Esophagus (tissue), 2 donors: ENCODE measurements at places on chromosomes 12 and 14. TPM values are rescaled to one million over a fixed set of nuclear protein-coding genes. Genes with fewer than 3 reads are reported as not detected.

CMAS gene
- 103 TPM for polyA plus RNA-seq

RDH12 gene
- 31.2 TPM for polyA plus RNA-seq

HIGD1C gene
- not detected for polyA plus RNA-seq

ZNF740 gene
- polyA plus RNA-seq: 4.7 TPM

FAM90A1 gene
- polyA plus RNA-seq: 0.13 TPM

SERPINA3 gene
- polyA plus RNA-seq: 30.5 TPM

GNB3 gene
- 1.3 TPM for polyA plus RNA-seq

CIROP gene
- not detected for polyA plus RNA-seq

FGD6 gene
- polyA plus RNA-seq: 2.3 TPM

GPR135 gene
- 0.52 TPM for polyA plus RNA-seq

DNAL1 gene
- polyA plus RNA-seq: 1.7 TPM

KRT73 gene
- polyA plus RNA-seq: not detected

FOS gene
- polyA plus RNA-seq: 99.5 TPM

ARMH4 gene
- polyA plus RNA-seq: 0.22 TPM
